ENCODE measurements at places on chromosomes 4 and X.

GRCh38 chrX:17369309-17369708 is 5.7 kb upstream of the NHS start:
- no peak for DNase-seq

DNA sequence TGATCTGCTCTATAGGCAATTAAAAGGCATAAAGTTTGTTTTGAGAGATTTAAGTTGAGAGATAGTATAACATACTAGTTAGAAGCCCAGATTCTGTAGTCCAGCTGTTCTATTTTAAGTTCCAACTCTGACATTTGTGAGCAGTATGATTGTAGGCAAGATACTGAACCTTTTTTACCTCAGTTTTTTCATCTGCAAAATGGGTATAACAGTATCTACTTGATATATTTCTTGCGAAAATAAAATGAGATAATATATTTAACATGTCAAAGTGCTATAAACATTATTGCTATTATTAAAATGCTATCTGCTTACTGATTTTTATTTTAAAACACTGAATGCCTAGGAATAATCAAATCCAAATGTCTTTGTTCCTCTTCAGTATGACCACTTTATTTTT is 19.2 kb downstream of the TMPRSS11F start:
- no peak for DNase-seq

DNA sequence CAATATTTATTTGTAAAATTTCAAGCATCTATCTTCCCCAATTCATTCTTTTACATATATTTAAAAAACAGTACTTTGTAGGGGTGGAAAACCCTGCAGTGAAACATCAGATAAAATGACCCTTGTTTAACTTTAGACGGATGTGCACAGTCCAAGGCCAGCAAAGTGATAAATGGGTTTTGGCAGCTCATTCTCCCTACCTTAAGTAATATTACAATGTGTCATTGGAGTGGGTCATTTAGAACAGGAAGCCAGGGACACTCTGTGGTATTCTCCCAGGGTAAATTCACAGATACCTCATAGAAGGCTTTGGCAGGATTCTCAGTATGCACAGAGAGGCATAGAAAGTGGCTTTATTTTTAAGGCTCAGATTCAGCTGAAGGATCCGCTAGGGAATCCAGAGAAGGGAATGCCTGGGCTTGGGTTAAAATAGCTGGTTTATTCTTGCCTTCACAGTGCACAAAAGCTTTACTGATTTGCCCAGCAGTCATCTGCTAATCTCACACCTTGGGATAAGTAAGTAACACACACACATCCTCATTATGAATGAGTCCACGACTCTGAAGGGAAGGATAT is 206.7 kb downstream of the RASL11B start:
- no peak for DNase-seq

- DNase-seq: no peak
Measured at GRCh38 chr4:147318586-147318985, 162.3 kb upstream of the EDNRA start.

DNA sequence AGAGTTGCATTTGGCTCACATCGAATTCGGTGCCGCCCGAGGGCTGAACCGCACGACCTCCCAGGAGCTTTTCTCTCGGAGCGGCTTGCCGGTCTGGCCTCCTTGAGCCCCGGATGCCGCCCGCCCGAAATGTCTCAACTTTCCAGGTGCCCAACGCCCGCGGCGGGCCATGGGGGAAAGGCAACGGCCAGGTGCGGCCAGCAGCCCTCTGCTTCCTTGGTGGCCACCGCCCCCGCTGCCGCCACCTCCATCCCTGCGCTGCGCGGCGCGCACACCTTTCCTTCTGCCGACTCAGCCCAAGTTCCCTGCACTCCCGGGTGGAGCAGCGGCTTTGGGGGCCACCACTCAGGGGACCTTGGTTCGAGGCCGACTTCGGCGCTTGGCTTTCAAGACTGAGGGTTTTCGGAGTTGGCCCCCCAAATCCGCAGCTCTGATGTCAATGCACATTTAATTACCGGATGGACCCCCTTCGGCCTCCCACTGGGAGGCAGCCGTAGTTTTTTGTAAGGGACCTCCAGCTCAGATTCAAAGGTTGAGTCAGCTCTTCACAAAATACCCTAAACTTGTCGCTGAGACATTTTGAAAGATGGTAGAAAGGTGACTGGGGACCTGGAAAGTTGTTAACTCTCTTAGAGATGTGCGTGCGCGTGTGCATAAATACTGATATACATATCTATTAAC is 1.1 kb downstream of the AFF2 start:
- DNase-seq: peak; percentile 72

- no peak for DNase-seq
Measured at GRCh38 chrX:121854614-121854911, 807.2 kb downstream of the GLUD2 start.

DNA sequence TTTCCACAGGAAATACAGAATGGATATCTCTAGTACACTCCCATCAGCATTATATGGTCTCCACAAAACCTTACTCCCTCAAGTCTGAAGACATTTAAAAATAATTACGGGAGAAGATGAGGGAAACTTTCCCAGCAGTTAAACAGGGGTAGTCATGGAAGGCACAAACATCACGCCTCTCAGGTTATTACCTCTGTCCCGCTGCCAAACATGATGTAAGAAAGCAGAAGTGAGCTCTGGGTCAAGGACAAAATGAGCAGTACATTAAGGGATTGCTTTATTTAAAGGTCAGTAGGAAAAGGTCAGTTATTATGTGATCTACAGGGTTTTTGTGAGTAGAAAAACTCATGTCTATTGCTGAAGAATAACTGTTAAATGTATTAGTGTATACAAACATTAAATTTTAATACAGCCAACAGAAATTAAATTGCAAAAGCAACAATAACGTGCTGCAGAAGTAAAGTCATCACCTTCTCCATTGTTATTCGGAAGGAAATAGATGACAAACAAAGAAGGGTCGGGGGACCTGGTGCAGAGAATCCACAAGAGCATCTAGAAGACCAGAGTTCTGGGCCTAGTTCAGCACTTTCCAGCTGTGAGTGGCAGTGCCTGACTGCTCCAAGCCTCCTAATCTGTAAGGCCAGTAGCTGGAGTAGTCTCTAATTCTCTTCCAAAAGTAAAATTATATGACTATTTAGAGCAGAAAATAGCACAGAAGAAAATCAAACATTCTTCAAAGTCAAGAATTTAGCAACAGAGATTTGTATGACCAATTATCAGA is 171.2 kb downstream of the PPP3CA start:
- peak; percentile 58 for DNase-seq

GRCh38 chrX:42695800-42696358 is 82.1 kb downstream of the PPP1R2C start:
- DNase-seq: no peak

DNA sequence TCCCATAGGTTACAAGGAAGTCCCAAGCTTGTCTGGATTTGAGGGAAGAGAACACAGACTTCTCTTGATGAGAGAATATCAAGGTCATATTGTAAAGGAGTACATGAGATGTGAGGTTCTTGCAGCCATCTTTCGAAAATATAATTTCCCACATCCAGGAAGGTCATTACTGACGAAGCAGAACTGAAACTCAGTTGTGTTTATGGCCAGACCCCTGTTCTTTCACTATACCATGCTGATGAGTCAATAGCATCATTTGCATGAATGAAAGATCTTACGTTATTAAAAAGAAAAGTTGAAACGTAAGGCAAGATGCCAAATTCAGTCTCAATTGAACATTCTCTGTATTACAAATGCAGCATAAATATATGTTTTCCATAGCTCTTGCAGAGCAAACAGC is 14.2 kb upstream of the CCDC149 start:
- DNase-seq: no peak

- DNase-seq: no peak
Measured at GRCh38 chr4:3284734-3285557, 7.9 kb upstream of the RGS12 start.

DNA sequence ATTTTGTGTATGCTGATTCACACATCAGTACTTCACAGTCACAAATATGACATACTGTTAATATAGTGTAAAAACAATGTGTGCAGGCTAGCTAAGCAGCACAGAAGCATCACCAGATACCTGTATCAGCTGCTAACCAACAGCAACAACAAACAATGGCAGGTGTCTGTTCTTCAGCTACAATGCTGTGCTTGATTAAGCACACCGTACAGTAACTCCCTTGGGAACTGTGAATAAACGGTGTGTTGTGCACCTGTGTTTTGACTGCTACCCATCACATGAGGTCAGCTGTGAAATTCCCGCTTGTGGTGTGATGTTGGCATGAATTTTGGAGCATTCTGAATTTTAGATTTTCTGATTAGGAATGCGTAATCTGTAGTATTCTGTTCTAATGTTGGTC is 379.7 kb upstream of the FAT1 start:
- DNase-seq: no peak

DNA sequence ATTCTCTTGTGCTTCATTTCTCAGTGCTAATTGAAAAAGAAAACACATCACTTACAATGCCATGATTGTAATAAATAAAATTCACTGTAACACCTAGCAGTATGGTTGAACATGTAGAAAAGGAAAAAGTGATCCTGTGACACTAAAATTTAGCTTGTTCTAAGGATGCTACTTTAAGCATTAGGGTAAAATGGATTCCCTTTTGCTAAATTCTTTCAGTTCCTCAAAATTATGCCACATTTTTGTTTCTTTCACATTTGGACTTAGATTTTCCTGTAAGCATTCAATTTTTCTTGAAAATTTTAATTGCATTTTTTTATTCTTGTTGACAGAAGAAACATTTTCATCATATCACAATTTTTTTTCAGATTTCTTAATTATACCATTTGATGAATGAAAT is 19.4 kb downstream of the TET2 start:
- DNase-seq: no peak

DNA sequence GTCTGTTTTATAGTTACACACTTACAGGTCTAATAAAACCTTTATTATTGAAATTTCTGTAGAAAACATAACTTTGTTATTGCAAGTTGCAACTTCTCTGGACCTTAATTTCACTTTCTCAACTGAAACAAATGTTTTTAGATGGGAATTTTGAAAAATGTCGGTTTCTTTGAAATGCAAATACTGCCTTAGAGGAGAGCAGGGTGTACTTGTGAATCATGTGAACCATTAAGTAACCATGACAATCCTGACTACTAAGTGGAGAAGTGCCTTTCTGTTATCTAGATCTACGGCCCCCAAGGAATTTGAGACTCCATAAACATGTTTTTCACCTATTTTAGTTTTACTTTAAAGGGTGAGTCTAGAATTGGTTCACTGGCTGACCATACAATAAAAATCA is 8.5 kb upstream of the ARMCX2 start:
- DNase-seq: no peak

GRCh38 chr4:176492646-176493302 is 173.0 kb downstream of the SPCS3 start:
- no peak for DNase-seq

DNA sequence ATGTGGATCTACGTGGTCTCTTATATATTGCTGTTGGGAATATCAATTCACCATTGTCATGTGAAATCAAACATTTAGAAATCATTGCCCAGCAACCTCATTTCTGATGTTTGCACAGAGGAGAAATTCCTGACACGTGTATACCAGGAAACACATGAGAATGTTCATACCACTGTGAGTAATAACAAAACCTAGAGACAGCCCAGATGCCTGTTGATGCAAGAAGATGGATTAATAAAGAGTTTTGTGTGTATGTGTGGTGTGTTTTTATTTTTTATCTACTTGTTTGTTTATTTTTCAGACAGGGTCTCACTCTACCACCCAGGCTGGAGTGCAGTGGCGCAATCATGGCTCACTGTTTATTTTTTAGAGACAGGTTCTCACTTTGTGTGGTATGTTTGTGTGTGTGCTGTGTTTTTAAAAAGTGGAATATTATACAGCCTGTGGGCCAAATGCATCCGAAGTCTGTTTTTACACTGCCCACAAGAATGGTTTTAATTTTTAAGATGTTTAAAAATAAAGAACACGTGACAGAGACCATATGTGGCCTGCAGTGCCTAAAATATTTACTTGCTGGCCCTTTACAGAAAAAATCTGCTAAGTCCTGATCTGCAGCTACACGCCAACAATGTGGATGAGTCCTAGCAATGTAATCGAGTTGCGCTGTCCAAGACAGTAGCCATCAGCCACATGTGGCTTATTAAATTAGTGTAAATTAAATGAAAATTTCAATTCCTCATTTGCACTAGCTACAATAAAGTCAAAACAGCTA is 39.2 kb downstream of the TXLNG start:
- DNase-seq: no peak

GRCh38 chrX:39204353-39204752 is 403.1 kb downstream of the MID1IP1 start:
- DNase-seq: no peak

Data from GM23338 (cell line).